ENCODE measurements at places on chromosomes 2 and 18. TPM values are rescaled to one million over a fixed set of nuclear protein-coding genes. Genes with fewer than 3 reads are reported as not detected.

Gene ZBTB14
- total RNA-seq: 6.8 TPM

Gene GALR1
- total RNA-seq: 0.09 TPM

Gene SCN2A
- 0.36 TPM for total RNA-seq

Gene GCG
- not detected for total RNA-seq

Gene TMEM198
- 3.2 TPM for total RNA-seq

DNA sequence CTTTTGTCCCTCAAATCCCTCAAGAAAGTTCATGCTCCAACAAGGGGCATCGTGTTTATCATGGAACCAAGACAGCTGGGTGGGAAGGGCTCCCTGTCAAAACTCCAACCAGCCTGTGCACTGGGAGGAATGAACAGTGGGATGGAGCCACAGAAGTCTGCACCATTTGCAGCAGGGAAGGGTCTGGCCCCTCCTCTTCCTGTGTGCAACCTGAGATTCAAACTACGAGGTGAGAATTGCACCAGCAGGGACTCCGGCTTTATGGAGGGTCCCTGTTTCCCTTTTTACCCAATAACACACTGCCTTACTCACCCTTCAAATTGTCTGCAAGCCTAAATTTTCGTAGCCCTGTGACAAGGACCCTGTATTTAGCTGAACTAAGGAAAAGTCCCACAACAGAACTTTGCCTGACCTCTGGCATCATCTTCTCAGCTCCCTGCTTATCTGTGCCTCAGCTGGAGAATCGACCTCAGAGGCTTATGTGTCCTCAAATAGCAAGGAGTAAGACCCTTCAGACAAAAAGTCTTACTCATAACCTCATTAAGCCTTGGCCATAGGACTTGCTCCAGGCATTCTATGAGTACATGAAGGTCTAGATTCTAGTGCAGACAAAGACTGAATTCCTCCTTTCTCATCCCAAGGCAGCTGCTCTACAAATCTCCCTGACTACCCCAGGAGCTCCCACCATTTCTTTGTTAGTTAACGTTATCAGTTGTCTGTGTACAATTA is 178.3 kb upstream of the SERPINE2 start:
- no peak for DNase-seq

DNA sequence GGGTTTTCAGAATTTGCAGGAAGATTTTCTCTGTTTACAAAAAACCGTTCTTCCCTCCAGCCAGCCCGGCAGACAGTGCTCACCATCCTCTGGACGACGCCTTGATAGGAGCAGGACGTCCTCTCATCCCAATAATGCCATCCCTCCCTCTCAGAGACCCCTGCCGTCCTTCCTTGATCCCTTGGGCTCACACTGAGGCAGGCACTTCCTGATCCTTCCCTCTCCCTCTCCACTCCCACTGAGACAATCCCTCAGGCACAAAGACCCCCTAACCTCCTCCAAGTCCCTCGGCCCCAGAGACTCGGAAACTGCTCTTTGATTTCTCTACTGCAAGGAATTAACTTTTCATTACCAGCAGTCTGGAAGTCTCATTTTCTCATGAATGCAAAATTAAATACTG is 42.5 kb downstream of the PAX3 start:
- no peak for DNase-seq

DNA sequence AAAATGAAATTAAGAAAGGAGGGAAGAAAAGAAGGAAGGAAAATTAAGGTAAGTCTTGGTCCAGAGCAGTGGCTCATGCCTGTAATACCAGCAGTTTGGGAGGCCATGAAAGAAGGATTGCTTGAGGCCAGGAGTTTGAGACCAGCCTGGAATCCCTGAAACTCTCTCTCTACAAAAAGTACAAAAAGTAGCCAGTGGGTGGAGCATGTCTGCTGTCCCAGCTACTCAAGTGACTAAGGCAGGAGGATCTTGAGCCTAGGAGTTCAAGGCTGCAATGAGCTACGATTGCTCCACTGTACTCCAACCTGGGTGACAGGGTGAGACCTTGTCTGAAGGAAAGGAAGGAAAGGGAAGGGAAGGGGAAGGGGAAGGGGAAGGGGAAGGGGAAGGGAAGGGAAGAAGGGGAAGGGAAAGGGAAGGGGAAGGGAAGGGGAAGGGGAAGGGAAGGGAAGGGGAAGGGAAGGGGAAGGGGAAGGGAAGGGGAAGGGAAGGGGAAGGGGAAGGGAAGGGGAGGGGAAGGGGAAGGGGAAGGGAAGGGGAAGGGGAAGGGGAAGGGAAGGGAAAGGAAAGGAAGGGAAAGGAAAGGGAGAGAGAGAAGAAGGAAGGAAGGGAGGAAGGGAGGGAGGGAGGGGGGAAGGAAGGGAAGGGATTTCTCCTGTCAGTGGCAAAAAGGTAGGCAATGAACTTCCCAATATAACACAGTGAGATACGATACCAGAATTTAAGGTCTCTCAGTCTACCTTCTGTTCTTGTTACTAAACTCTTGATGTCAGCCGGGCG is 412.8 kb downstream of the CMPK2 start:
- DNase-seq: no peak

DNA sequence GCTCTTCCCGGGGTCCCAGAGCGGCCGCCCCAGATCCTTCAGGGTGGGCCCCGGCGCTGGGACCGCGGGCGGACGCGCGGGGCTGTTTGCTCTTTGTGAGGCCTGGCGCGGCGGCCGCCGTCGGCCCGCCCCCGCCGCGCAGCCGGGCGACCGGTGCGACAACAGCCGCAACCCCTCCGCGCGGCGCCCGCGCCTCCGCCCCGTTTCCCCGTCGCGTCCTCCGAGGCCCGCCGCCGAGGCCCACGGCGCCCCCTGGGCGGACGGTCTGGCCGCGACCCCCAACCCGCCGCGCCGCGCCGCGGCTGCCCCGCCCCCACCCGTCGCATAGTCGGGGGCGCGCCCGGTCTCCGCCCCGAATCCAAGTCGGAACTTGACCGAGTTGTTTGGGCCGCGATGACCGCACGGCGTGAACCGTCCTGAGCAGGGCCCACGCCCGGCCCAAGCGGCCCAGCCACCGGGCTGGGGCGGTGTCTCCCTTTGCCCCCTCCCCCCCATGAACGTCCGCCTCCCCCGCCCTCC is 448 bp downstream of the YPEL5 start:
- DNase-seq: no peak

DNA sequence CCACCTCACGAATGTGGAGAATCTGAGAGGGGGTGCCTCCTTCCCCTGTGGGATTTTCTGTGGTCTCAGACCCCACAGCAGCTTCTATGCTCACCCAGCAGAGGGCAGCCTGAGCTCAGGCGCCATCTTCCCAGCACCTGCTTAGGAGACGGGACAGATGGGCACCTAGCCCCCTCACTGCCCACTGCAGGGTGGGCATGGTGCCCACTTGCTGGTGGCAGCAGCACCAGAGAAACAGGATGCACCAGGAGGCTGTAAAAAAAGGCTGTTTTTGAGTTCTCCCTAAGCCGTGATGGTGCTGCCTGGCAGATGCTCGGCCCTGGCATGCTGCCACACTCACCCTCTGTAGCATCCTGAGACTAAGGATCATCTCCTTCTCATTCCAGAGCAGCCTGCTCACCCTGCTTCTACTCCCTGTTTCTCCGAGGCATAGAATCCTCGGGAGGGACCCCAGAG is 19.1 kb upstream of the SLC20A1 start:
- peak; percentile 50 for DNase-seq

DNA sequence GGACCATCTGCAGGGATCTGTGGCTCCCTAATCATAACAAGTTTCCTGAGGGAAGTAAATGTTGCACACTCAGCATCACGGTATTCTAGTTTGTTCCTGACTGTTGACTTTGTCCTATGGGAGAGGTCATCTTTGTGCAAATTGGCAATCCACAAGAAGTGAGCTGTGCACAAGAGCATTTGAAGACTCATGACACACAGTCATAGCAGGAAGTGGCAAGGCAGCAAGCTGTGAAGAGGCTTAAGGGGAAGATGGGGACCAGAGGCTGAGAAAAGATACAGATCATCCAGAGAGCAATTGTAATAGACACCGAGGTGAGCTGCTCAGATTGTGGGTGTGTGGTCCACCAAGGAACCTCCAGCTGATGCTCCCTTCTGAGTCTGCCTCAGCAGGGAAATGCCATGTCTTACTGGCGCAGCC is 2.7 kb downstream of the TNP1 start:
- DNase-seq: no peak

DNA sequence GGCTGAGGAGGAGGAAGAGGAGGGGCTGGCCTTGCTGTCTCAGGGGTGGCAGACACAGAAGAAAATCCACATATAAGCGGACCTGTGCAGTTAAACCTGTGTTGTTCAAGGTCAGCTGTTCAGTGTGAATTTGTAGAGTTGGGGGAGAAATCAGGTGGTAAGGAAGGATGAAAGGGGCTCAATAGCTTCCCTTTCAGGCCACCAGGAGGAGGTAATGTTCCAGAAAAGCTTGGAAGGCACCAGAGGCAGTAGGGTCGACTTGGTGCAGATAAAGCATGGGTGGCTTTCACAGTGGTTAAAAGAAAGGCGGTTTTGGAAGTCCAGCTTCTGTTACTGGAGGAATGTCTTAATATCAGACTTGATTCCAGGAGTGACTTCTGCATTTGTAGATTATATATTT is 167.4 kb downstream of the THSD7B start:
- DNase-seq: no peak
